Uterus (tissue), 4 donors: ENCODE measurements at places on chromosomes 4 and X. TPM values are rescaled to one million over a fixed set of nuclear protein-coding genes. Genes with fewer than 3 reads are reported as not detected.

DNA sequence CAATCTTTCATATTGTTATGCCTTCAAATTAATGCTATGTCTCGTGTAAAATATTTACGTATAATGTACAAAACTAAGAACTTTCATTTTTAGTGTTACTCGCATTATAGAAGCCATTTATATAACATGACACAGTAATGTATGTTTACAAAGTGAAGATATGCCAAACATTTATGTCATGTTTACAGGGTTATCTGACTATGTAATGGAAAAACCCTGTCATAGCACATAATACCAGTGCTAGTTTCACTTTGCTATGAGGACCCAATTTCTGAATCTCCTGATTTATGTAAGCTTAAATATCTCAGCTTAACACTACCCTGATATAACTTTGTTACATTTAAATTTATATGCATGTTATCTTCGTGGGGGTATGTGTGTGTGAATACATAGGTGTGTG, 233.1 kb downstream of the FAT4 start:
- no peak for DNase-seq

The GRK4 gene
- total RNA-seq: 1.0 TPM

GRCh38 chrX:51892921-51893745, at the start of gene MAGED1:
Gene MAGED1, plus strand, starts transcription at chrX:51893623. Its CDS starts 682 bp downstream, at chrX:51894305.
- peak; percentile 91 for DNase-seq

The TMEM271 gene
- total RNA-seq: not detected

DNA sequence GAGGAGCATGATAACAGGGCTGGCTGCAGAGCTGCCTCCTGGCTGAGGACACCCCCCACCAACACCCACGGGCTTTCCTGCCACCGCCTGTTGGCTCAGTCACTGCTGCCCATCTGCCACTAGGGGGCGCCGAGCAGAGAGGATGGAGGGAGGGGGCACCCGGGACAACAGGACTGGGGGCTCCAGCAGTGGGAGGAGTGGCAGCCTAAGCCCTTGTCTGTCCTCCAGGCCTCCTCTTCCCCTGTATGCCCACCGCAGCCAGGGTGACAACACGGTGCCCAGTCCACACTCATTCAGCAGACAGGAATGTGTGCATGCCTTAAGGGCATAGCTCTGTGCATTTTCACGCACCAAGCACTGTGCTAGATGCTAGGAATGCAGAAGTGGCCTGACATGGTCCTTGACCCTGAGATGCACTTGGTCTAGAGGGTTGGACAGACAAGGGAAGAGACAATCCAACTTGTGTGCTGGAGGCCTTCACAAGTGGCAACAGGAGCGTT, 149.9 kb downstream of the AMMECR1 start:
- DNase-seq: no peak

The SLC38A5 gene
- 5.0 TPM for total RNA-seq

GRCh38 chr4:151460434-151460833, 51.5 kb downstream of the FHIP1A start:
- no peak for DNase-seq

DNA sequence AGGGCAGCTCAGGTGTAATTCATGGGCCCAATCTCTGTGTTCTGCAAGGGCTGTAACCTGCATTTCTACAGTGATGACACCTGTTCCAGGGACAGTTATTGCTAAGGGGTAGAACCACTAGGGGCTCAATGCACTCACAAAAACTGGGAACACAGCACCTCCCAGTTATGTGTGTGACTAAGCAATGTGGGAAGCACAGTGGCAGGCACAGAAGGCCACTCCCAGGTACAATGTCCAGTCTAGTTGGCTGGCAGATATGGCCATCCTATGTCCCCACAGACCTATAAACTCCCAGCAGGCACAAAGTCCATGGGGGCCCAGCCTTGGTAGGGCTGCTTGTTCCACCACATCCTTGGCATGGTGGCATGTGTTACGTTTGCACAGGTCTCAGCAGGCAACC, 25.7 kb downstream of the CXCL13 start:
- DNase-seq: no peak

GRCh38 chr4:57305836-57306235, 195.7 kb upstream of the IGFBP7 start:
- no peak for DNase-seq

DNA sequence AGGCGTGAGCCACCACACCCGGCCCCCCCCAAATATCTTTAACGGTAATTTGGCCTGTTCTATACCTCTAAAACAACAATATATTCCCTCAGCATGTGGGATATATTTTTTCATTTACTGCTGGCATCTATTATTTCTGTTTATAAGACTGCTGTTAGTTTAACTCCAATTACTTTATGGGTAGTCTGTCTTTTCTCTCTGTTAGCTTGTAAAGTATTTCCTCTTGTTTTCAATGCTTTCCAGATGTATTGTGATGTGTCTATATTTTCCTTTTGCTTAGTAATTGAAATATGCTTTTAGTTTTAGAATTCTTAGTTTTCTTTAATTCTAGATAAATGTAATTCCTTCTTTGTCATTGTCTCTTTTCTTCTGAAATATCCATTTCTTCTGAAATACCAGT, 445.8 kb downstream of the ANKRD50 start:
- no peak for DNase-seq

The NDP gene
- 6.1 TPM for total RNA-seq

DNA sequence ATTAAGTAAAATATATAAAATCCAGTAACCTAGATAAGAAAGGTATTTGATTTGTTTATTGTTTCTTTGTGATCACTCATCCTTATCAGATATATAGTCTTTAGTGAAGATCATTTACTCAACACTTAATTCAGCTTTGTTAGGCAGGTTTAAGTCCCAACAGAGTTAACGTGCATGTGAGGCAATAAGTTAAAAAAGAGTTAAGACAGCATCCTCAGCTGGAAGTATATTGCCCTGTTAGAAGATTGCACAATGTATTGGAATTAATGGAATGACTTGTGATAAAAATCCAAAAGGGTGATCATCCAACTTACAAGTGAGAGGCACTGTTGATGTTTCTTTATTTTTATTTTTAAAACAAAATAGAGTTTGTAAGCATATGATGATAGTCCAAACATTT, 1162.1 kb downstream of the RAPGEF2 start:
- no peak for DNase-seq

The PDE6B gene
- 1.2 TPM for total RNA-seq

The NR3C2 gene
- total RNA-seq: 10.0 TPM

The WDR17 gene
- 0.51 TPM for total RNA-seq

The FOXP3 gene
- total RNA-seq: not detected

GRCh38 chr4:186201535-186202230, 10.3 kb downstream of the CYP4V2 start:
- DNase-seq: no peak

The TMEM150C gene
- total RNA-seq: 15.0 TPM

GRCh38 chr4:41362621-41363383, 106.1 kb downstream of the UCHL1 start:
- DNase-seq: no peak

DNA sequence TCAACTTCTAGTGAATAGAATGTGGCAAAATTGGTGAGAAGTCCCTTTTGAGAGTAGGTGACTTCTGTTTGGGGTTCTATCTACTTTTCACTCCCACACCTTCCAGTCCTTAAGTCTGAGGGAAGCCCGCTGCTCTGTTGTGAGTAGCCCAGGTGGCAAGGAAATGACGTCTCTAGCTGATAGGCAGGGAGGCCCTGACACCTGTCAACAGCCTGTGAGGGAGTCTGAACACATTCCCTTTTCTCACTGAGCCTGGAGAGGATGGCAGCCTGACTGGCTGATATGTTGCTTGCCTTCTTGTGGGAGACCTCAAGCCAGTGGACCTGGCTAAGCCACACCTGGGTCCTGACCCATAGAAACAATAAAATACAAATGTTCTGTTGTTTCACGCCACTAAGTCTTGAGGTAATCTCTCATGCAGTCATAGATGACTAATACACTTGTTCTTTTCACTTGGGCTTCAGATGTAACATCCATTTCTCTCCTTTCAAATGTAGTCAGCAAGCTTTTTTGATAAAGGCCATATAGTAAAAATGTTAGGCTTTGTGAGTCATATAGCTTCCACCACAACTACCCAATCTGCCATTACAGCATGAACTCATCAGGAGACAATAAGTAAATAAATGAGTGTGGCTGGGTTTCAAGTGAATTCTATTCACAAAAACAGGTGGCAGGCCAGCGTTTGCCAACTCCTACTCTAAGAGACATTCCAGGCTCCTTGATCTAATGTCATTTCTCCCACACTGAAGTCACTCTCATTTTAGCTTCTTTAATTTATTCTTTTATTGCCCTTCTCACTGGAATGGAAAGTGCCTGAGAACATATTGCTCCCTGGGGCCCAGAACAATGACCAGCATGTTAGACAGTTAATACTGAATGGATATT, 265.1 kb upstream of the MAD2L1 start:
- DNase-seq: no peak

The ARHGAP36 gene
- total RNA-seq: not detected

DNA sequence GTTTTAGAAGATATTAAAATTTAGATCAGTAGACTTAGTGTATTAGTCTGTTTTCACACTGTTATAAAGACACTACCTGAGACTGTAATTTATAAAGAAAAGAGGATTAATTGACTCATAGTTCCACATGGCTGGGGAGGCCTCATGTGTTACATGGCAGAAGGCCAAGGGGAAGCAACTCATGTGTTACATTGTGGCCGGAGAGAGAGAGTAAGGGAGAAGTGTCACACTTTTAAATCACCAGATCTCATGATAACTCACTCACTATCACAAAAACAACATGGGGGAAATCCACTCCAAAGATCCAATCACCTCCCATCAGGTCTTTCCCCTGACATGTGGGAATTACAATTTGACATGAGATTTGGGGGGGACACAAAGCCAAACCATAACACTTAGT, 1159.7 kb upstream of the PCDH7 start:
- DNase-seq: no peak

The ARL13A gene
- total RNA-seq: not detected

The PAGE5 gene
- total RNA-seq: 1.2 TPM

DNA sequence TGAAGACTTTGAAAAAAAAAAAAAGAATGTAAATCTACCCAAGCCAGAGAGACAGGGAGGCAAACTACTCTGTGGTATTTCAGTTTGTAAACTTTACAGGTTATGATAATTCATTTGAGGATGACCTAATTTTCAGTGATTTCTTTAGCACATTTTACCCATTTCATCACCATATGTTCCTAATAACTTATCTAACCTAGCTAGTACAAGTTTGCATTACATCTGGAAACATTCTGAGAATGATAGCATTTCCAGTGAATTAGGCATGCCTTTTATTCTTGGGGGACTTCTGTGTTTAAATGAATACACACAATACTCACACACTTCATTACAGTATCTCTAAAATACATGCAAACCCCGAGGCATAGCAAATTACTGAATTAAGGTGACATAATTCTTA, 1055.5 kb downstream of the PCDH18 start:
- DNase-seq: no peak

The RASL11B gene
- total RNA-seq: 36.4 TPM

GRCh38 chr4:118352843-118353533, at the start of gene PRSS12:
Gene PRSS12, minus strand, starts transcription at chr4:118353003. Its CDS starts 283 bp downstream, at chr4:118352720.
- DNase-seq: no peak

The AGTR2 gene
- total RNA-seq: 128 TPM

GRCh38 chr4:109592367-109592766, 32.3 kb downstream of the MCUB start:
- DNase-seq: no peak

The CLDN24 gene
- not detected for total RNA-seq

DNA sequence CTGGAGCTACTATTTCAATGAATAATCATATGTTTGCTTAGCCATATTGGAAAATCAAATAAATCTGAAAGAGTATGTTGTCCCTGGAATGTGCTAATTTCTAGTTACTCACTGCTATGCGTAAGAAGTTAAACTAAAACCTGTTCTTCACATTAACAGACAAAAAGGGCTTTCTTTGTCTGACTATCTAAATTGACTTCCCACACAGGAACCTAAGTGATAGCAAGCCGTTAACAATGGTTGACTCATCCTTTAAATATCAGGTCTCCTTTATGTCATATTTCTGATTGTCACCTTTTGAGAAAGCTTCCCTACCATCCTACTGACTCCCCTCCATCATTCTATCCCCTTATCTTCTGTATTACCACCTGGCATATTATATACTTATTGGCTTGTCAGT, 81.4 kb downstream of the AMELX start:
- DNase-seq: no peak

The STK32B gene
- 33.8 TPM for total RNA-seq

The BMP3 gene
- total RNA-seq: not detected

DNA sequence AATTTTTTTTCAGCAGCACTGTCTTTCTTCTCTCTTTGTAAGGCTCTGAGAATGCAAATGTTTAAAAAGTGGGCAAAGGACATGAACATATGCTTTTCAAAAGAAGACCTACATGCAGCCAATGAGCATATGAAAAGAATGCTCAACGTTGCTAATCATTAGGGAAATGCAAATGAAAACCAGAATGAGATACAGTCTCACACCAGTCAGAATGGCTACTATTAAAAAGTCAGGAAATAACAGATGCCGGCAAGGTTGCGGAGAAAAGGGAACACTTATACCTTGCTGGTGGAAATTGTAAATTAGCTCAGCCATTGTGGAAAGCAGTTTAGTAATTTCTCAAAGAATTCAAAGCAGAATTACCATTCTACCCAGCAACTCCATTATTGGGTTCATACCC, 51.6 kb downstream of the BMP15 start:
- DNase-seq: no peak

- no peak for DNase-seq
These were observed 359.1 kb downstream of the ZNF674 start for GRCh38 chrX:46185923-46186810.

GRCh38 chr4:20882500-20882899, 182.2 kb downstream of the PACRGL start:
- no peak for DNase-seq

- DNase-seq: no peak
These were observed 27.7 kb upstream of the HS3ST1 start for GRCh38 chr4:11456401-11456800.

DNA sequence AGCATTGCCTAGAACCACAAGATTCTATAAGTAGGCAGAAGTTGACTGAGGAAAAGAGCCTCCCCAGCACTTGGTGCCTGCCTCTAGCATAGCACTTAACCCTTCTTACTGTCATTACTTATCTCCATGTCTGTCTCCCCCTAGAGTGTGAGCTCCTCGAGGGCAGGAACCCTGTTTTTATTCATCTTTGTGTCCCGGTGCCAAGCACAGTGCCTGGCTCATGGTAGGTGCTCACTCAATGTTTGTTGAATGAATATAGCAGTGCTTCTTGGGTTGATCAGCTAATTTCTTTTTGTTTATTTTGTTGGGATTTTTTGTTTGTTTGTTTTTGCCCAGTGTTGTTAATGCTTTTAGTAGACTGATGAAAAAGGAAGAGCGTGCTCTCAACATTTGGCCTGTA, 30.3 kb downstream of the KLF3 start:
- DNase-seq: no peak
